ENCODE measurements at places on chromosomes 16 and 17.
A peak's percentile ranks its signal among the peaks of the same experiment; 100 is the strongest.

DNA sequence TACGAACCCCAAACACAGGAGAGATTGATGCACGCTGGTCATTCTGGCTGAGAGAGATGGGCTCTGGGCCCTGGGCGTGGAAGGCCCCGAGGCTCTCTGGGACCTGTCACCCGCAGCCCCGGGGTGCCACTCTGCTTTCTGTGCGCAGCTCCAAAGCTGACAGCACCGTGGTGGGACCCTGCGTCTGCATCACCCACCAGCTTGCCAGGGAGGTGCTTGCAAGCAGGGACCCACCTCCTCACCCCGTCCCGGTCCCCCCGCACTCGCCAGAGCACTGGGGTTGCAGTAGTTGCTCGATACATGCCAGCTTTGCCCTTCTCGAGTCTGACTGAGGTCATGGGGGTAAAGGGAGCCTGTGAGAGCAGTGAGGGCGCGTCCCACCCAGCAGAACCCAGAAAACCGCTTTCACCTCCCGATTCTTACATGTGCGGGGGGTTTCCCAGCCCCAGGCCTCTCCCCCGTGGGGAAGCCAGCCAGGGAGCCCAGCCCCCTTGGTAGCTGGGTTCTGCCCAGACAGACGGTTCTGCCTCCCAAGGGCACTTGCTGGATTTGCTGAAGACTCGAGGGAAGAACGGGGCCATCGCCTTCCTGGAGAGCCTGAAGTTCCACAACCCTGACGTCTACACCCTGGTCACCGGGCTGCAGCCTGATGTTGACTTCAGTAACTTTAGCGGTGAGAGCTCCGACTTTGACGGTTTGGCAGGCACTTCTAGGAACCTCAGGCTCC, 12.5 kb downstream of the CARD14 start:
- no peak for DNase-seq

GRCh38 chr17:34365340-34365739, 2.3 kb upstream of the CCL1 start:
- no peak for DNase-seq

- peak; percentile 85 for DNase-seq
Measured at GRCh38 chr17:78214016-78214705, at the start of gene BIRC5. Gene BIRC5 (plus strand): TSS chr17:78214253. CDS start chr17:78214317, 64 bp downstream.

DNA sequence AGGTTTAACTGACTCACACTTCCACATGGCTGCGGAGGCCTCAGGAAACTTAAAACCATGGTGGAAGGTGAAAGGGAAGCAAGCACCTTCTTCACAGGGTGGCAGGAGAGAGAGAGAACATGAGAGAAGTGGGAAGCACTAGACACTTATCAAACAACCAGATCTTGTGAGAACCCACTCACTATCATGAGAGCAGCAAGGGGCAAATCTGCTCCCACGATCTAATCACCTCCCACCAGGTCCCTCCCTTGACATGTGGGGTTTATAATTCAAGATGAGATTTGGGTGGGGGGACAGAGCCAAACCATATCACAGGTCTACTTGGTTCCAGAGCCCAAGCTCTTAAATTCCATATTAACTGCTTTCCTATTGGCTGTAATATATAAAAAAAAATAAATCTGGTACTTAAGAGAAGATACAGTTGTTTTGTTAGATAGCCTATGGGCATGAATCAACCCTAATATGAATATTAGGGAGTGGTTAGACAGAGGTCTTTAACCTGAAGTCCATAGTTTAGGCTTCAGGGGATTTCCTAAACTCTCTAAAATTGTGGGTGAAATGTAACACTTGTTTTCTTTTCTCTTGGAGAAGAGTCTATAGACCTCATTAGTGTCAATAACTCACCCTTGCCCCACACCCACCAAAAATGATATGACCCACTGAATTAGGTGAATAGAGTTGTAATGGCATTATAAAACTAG, 56.7 kb downstream of the SKAP1 start:
- no peak for DNase-seq

DNA sequence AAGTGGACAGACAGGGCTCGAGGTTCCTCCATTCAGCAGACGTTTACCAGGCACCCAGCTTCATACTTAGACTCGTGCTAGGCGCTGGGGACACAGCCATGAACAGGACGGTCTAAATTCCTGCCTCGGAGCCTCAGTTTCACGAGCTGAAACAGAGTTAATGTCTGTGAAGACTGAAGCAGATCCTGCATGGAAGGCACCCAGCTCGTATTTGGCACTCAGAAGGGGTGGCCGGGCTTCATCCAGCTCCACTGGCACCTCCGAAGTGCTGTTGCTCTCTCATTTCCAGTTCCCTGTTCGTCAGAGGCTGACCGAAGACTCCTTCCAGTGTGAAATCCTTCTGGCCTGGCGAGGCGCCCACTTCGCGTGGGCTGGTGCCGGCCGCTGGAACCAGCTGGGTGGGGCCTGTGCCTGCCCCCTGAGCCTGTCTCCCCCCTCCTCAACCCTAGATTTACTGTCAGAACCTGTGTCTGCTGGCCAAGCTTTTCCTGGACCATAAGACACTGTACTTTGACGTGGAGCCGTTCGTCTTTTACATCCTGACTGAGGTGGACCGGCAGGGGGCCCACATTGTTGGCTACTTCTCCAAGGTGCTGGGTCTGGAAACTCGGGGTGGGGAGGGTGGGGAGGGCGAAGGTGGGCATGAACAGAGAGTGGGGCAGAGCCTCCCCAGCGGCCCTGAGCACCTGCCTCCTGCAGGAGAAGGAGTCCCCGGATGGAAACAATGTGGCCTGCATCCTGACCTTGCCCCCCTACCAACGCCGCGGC, 5.8 kb downstream of the PRSS8 start:
- DNase-seq: no peak

GRCh38 chr16:49834531-49835151, 21.3 kb downstream of the ZNF423 start:
- peak; percentile 47 for DNase-seq

- no peak for DNase-seq
Measured at GRCh38 chr16:31386157-31386984, 6.8 kb upstream of the ITGAD start.

DNA sequence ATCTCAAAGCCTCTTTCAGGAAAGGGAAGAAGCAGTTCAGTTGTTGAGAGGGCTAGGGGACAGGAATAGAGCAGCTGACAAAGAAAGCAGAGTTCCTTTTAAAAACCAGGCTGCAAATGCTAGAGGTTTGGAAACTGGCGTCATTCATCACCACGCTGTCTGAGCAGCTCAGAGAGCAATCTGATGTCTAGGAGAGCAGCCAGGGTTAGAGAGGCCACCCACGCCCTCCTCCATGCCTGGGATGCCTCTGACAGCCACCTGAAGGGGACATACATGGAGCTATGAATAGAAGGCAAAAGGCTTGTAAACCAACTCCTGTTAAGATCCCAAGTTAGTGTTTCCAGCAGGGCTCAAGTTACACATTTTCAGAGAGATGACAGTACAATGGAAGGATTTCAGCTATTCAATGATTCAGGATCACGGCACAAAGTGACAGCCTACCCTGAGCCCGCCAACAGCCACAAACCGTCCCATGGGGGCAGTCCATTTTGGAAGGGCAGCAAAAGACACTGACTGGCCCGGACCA, 12.4 kb downstream of the RAB5C start:
- DNase-seq: no peak

GRCh38 chr17:43018008-43018853, 4.0 kb downstream of the VAT1 start:
- no peak for DNase-seq

DNA sequence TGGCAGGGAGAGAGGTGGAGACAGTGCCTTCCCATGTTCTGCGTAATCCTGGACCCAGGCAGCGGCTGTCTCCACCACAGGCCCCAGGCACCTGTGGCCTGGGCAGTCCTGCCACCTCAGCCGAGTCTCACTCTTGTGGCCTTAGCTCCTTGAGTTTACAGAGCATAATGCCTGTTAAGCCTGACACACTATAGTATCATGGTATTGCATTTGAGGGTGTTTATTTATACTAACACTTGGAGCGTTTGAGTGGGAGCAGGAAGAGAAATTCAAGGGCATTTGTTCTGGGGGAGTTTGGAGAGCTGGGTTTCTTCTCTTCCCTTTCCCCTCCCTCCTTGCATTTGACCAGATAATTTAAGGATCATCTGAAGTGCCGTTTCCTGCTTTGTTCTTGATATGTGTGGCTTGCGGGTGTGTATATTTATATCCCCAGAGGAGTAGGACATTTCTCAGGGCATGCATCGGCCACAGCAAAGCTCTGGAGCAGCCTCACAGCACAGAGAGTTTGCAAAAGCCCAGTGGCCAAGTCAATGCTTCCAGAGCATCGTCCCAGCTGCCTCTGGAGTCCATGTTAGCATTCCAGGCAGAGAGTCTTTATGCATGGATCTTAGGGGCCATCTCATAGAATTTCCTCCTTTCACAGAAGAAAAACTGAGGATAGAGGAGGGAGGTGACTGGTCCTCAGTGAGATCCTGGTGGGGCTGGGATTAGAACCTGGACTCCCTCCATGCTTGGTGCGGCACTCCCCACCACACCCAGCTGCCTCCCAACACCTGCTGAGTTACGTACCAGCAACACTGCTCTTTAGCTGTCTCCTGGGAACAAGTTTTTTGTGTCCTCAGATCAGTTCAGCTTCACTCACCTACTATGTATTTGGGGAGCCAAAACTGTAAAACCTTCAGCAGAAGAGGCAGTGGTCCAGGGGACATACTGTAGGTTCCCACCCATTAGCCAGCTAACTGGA, 222.8 kb downstream of the CCDC182 start:
- no peak for DNase-seq

- no peak for DNase-seq
Measured at GRCh38 chr16:11389083-11389482, 43.8 kb downstream of the RMI2 start.

DNA sequence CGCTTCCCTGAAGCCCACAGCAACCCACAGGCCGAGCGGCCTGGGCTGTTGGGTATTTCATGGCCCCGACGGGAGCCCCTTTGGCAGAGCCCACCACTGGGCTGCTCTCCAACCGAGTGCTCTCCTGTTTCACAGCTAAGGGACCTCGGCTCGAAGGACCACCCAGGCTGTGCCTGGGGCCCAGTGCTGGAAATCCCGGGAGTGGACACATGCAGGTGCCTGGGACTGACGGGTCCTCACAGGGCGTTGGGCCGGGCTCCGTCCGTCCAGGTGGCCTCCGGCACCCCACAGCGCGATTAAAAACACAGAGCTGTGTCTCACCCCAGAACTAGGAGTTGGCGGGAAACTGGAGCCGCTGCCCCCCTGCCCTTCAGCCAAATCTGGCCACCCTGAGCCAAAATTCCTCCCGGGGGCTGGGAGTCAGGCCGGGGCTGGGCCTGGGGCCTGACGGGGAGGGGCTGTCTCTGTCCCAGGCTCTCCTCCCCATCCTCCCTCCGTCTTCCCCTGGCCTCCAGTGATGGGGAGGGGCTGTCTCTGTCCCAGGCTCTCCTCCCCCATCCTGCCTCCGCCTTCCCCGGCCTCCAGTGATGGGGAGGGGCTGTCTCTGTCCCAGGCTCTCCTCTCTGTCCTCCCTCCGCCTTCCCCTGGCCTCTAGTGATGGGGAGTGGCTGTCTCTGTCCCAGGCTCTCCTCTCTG, 14.1 kb downstream of the UTS2R start:
- DNase-seq: no peak

GRCh38 chr17:80656590-80656989, 112.0 kb downstream of the RPTOR start:
- DNase-seq: no peak

- DNase-seq: no peak
Measured at GRCh38 chr17:61837175-61838051, 25.9 kb downstream of the BRIP1 start.

GRCh38 chr17:1737531-1738291, 5.0 kb upstream of the SERPINF2 start:
- DNase-seq: no peak

GRCh38 chr16:62190426-62190825, 154.2 kb upstream of the CDH8 start:
- no peak for DNase-seq

DNA sequence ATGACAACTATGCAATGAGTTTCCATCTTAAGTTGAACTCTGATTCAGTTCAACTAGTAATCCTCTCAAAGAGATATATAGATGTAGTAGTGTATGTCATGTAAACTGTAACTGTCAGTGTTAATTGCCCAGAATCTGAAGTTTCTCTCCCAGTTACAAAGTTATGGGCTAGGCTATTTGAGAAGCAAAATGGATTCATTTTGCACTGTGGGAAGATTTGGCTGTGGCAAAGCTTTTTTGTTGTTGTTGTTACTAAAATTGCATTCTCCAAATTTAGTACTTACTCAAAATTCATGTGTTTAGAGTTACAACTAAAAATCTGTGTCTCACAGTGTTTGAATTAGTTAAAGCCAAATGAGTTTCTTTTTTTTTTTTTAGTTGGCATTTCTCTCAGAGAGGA, 219.0 kb downstream of the KCNJ2 start:
- no peak for DNase-seq

GRCh38 chr17:52410781-52411180, 252.3 kb upstream of the CA10 start:
- no peak for DNase-seq
